ENCODE measurements at places on chromosomes 3 and 15. TPM values are rescaled to one million over a fixed set of nuclear protein-coding genes. Genes with fewer than 3 reads are reported as not detected.

DNA sequence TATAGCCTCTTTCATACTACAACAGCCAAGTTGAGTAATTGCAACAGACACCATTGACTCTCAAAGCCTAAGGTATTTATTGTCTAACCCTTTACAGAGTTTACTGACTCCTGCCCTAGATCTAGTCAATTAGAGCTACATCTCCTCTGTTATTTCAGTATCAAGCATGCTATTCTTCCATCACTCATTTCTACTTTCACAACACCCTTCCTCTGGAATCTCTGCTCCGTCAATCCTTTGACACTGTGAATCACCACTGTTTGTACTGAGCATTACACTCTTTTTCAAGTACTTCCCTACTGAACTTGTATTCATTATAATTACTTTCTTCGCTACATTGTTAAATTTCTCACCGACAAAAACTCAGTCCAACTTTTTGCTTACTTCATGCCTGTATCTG, 121.8 kb downstream of the ZNF609 start:
- DNase-seq = no peak

DNA sequence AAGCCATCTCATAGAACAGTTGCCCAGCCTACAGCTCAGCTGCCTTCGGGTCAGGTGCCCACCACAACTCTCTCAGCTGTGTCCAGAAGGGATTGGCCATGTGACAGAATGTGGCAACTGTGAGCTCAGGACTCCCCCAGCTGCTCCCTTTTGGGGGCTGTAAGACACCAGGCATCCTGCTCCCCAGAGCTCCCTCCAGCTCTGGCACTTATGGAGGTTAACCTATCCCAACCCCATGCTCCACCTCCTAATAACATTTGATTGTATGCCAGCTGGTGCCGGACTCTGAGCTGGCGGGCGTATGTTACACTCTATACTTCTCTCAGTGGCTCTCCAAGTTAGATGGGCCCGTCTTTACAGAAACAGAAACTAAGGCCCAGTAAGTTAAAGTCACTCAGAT, 222.8 kb downstream of the FAM43A start:
- no peak for DNase-seq

DNA sequence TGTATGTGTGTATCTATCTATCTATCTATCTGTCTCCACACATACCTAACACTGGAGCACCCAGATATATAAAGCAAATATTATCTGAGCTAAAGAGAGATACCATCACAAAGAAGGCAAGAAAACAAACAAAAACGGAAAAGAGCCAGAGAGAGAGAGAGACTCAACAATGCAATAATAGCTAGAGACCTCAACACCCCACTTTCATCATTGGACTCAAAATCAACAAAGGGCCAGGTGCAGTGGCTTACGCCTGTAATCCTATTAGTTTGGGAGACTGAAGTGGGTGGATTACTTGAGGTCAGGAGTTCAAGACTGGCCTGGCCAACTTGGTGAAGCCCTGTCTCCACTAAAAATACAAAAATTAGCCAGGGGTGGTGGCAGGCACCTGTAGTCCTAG, 23.4 kb downstream of the NCBP2 start:
- DNase-seq = no peak

DNA sequence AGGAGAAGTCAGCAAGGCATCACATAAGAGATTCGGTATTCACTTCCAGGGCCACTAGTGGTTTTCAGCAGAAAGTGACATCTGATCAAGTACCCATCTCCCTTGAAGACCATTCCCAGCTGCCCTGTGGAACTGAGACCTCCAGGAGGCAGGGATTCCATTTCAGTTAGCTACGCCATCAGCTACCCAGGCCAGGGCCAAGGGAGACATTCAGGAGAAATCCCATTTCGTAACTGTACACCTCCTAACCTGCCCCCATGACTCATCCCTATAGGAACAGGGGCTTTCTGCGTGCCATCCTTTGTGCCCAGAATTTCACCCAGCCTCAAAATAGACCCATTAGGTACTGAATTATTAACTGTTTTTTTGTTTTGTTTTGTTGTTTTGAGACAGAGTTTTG, 24.7 kb downstream of the SPATA12 start:
- DNase-seq = no peak

Gene ERICH6
- not detected for total RNA-seq

DNA sequence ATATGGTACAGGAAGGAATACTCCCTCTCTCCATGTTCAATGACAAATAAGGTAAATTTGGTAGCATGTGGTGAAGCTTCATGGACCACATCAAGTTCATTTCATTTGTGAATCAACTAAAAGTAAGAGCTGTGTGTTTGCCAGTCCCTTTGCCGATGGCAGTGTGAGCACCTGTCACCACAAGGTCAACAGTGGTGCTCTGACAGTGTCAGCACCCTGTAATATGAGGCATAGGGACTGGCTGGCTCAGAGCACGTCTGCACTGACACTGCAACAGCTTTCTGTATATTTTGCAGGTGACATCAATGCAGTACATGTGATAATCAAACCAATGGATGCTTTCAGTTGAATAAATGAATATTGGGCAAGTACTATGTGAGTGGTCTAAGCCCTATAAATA, 852.4 kb downstream of the TUSC7 start:
- DNase-seq = no peak

DNA sequence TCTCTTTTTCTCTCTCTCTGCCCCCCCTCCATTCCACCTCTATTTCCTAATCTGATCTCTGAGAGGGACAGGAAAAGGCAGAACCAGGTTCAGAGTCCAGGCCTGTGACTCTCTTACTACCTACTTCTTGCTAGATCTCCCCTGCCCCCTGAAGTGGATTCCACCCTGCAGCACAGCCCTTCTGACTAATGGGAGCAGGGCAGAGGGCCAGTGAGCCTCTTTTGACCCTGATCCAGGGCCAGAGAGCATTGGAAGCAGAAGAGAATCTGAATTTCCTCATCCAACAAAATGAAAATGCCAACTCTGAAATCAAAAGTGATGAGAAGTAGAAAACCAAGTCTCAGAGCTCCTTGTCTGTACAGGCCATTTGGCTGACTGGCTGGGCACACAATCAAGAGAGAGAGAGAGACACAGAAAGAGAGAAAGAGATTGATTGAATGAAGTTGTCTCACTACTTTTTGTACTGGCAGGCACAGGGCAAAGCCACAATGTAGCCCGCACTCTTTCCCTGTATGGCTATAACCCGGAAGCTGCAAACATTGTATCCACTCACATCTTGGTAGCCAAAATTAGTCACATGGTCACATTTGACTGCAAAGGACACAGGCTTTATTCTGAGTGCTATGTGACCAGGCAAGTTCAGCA, 31.6 kb upstream of the GLCE start:
- DNase-seq = peak; percentile 53

- no peak for DNase-seq
Observed at GRCh38 chr15:101148881-101149664, 102.8 kb downstream of the CHSY1 start.

DNA sequence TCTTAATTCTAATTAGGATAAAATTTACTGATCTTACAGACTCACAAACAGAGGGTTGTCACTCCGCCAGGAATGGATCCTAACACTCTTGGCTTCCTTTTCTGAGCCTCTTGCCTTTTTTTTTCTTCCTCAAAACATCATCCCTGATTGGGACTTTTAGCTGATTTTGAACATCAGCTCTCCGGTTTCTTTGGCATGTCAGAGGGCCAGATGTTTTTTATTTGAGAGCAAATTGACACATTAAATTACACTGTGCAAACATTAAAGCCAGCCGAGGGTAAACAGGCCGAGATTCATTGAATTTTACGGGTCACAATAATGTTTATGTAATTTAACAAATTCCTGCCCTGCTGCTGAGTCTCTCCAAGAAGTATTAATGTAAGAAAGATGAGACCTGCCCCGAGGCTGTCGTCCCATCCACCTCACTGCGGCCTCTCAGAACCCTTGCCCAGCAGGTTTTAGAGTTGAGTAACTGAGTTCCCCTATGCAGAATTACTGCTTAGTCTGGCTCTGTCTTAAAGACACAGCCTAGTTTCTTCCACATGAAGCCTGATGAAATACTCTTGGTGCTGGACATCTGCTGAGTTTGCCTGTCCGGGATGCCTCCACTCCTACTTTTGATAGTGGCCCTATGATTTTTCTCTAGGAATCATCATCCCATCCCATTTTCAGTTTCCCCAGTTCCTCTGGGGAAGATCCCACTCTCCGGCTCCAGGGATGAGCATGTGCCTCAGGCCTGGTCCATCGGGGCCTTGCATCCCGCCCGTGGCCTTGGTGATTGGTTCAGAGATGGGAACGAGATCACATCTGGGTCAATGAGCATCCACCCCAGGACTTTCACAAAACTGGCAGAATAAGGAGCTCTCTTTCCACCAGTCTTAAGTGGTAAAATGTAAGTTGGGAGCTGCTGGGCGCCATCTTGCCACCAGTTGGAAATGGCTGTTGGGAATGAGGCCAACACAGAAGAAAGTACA, 226.6 kb upstream of the TLE3 start:
- DNase-seq = peak; percentile 15

DNA sequence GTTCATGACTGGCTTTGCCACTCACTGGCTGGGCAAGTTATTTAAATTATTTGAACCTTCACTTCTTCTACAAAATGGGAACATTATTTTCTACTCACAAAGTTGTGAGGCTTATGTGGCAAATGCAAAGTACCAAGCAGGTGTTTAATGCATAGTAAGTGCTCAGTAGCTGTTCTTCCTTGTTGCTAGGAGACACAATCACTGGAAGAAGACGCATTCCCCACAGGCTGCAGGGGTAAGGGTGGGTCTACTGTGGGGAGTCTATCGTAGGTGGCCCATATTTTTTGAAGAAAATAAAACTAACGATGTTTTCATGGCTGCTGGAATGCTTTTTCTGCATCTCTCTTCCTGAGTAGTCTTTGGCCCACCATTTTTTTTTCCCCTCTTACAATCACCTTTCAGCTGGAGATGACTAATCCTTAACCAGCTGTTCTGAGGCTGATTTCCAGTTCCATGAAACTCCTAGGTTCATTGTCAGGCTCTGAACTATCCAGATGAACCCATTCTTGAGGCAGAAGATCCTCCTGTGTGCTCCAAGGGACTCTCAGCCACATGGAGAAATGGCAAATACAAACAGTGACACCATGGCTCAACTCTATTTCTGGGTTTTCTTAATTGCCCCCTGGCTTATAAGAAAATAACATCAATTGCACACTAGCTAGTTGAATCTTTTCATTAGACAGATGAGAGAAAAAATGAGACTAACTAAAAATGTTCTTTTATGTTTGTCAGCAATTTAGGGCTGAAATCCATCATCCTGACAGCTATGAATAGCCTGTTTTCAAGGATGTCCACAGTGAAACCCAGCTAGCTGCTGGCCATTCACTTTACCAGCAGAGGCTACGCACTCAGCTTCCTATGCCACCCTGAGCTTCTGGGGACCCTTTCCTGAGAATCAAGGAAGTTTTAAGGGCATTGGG, 108.3 kb upstream of the ETV5 start:
- peak; percentile 16 for DNase-seq

- DNase-seq = no peak
Observed at GRCh38 chr15:52308446-52309153, 13.0 kb upstream of the MYO5C start.

- no peak for DNase-seq
Observed at GRCh38 chr3:22441711-22442110, 690.7 kb upstream of the ZNF385D start.

DNA sequence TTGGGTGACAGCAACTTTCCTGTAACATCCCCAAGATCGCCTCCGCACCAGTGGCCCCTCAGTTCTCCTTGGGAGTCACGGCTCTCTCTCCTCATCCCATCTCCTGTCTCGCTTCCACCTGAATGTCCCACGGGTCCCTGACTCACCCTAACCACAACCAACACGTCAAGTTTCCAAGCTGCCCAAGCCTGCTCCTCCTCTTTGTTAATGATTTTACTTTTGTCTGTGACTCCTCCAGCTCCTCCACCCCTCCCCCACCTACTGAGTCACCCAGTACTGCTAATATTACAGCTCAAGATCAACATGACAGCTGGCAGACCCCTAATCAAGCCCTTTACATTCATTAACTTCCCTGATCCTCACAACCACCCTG, 39.3 kb downstream of the BDH1 start:
- DNase-seq = peak; percentile 99

Gene MRPL46
- total RNA-seq = 19.4 TPM

Gene CYP11A1
- 0.20 TPM for total RNA-seq

- no peak for DNase-seq
Observed at GRCh38 chr15:89184357-89184756, 37.0 kb downstream of the RLBP1 start.

All from renal cortical epithelial cell (primary cell).